Stimulated activated CD8-positive, alpha-beta memory T cell treated with anti-CD3 and anti-CD28 coated beads, Interleukin-4, amount 100 ng/mL, for 48 hours (primary cell): ENCODE measurements at places on chromosomes 1 and 21.

DNA sequence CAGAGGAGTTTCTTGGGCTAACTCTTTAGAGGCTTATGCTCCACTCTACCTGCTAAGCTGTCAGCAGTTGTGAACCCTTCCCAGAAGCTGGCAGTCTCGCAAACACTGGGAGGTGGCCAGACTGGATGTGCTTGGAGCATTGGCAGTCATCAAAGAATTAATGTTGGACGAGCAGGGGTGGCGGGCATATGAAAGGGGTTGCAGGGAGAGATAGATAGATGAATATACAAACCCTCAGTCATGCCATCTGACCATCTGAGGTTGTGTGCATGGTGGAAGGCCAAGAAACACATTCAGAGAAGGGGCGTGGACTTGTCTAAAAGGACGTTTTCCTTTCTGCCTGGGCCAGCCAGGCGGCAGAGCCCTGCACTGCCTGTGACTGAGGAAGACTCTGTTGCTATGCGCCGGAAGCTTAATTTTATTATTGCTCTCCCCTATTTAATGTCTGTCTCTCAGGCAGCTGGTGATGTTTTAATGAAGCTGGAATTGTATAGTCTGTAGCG lies 164.4 kb downstream of the PBX1 start:
- DNase-seq, result no peak

DNA sequence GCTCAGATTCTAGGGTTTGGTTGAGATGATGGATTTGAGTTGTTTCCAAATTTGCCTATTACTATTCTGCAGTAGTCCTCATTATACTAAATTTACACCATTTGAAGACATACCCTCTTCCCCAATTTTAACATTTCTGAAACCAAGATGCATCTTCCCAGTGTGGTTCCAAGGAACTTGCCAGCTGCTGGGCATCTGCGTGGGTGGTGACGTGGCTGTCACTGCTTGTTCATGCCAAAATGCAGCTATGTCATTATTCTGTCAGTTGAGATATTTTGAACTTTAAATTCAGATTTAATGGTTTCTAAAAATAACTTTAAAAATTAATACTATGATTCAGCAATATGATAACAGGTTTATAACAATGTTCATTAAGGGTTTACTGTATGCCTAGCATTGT lies 1.2 kb downstream of the ZFP69 start:
- DNase-seq, result no peak

- no peak for DNase-seq
These were observed 1.3 kb downstream of the FCGR2A start for GRCh38 chr1:161506336-161507223.

DNA sequence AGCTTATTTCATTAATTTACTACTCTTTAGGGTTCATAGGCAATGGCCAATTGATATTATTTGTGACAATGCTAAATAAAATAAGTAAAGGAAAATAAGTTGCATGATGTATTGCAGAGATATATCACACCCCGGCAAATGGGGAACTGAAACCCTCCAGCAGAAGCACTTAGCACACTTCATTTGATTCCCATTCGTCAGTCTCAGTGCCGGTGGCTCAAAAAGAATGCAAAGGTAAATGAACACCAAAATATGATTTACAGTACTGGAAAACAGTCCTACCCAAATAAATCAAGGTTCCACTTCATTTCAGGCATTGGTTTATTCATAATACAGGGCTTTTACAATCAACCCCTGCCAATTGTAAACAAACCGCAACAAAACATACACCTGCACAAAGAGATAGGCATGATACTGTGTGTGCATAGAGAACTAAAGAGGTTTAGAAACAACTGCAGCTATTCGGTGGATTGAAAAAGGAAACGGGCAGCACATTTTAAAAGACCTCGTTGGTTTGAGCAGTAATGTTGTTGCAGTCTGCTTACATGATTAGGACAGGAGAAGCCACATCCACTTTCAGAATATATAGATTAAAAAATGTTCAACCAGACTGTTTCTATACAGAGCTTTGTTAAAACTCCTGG lies 1019.2 kb downstream of the TTLL7 start:
- no peak for DNase-seq

DNA sequence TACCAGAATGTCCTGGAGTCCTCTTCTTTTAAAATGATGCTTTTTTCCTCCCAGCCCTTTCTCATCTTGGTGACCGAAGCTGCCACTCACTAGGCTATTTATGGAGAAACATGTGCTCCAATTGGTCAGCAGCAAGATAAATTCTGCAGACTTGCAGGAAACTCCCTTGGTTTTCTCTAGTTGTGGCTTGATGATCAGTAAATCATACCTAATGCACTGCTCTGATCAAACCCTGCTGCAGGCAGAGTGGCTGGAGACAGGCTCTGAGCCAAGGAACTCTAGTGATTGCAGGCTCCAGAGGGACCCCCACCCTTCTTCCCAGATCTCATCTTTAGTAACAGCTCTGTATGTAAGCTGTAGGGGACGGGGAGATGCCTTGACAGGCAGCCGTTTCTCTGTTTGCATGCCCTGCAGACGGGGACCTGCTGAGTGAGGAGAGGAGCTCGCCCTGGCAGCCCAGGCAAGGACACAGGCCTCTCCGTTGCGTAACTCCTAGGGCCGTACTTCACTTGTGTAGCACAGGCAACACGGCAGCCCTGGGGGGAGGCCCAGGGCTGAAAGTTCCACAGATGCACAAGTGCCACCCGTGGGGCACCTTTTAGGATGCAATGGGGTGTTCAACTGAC lies 14.5 kb downstream of the SLC6A17 start:
- DNase-seq, result no peak

- DNase-seq, result no peak
These were observed 44.0 kb downstream of the OPTC start for GRCh38 chr1:203537806-203538464.

DNA sequence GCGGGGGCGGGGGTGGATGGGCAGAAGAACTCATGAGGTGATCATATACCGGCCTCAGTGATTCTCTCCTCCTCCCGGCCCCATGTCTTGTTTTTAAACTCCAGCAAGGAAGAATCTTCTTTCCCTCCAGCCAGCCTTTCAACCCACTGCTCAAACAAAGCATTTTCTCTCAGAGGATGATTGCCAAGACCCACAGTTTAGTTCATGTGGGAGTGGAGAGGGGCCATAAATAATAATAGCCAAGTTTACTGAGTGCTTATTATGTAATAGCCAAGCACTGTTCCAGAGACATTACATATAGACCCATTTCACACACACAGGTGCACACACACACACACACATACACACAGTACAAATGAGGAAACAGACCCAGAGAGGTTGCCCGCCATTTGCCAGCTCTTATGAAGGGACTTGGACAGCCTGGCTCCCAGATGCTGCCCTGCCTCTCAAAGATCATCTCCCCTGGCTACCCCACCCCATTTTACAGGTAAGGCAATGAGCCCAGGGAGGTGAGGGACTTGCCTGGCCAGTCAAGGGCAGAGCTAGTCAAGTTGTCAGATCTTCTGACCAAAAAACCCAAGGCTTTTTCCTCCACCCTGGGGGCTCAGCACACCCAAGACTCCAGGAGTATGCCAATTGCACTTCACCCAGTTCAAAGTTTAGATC lies 18.0 kb upstream of the BCAR3 start:
- no peak for DNase-seq

DNA sequence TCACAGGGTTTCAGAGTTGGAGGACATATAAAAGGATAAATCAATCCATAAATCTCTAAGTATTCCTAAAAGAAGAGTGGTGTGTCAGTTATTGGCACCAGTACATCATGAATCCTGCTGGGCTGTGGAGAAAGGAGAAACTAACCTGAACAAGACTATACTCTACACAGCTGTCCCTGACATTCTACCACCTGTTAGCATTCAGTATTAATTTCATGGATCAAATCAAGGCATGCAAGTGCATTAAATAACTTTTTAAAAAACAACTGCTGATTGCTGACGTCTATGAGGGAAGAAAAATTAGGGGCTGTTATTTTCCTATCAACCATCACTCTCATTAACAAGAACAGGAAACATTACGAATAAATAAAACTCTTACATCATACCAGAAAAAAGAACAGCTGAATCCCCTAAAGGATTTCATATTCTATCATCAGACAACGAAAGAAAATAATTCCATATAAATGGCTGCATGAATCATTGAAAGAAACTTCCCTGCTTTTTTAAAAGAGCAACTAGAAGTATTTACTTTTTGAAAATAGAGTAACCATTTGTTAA lies 121.7 kb downstream of the ATF6 start:
- DNase-seq, result no peak

DNA sequence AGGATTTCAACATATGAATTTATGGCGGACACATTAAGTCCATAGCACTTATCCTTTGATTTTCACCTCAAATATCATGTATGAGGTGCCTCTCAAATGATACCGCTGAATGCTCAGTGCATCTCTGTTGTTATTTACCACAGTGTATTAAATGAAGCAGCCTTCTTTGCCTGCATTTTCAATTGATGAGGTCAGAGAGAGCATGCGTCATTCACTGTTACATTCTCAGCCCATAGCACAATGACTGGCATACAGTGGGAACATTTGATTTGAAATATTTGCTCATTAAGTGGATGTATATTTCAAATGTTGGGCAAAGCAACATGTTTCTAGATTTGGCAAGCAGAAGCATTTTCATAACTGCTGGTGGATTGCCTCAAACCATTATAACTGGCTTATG lies 45.7 kb downstream of the LRRC7 start:
- DNase-seq, result no peak

DNA sequence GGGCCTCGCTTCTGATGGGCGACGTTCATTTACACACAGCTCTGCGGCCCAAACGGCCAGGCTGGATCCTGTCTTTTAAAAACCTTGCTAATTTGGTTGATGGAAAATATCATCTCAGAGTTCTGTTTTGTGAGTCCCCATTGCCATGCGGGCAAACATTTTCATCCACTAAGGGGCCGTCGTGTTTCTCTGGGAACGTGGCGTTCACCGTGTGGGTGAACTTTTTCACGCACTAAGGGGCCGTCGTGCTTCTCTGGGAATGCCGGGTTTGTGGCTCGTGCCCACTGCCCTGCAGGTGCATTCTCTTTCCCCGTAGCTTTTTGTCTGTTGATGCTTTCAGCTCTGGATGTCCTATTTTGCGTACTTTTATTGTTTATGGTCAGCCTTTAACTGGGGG lies 6.8 kb downstream of the COL18A1 start:
- DNase-seq, result no peak

- DNase-seq, result no peak
These were observed 21.9 kb downstream of the GPR52 start for GRCh38 chr1:174469687-174470086.

GRCh38 chr1:44327679-44328491 lies 27.2 kb downstream of the ERI3 start:
- no peak for DNase-seq

- no peak for DNase-seq
These were observed 371.0 kb downstream of the TGFB2 start for GRCh38 chr1:218715961-218716669.

- no peak for DNase-seq
These were observed 397.9 kb upstream of the NR5A2 start for GRCh38 chr1:199629624-199630023.

GRCh38 chr1:62904856-62905225 lies 120.9 kb downstream of the ATG4C start:
- DNase-seq, result no peak

GRCh38 chr1:213055767-213056166 lies 4.7 kb downstream of the RPS6KC1 start:
- no peak for DNase-seq

DNA sequence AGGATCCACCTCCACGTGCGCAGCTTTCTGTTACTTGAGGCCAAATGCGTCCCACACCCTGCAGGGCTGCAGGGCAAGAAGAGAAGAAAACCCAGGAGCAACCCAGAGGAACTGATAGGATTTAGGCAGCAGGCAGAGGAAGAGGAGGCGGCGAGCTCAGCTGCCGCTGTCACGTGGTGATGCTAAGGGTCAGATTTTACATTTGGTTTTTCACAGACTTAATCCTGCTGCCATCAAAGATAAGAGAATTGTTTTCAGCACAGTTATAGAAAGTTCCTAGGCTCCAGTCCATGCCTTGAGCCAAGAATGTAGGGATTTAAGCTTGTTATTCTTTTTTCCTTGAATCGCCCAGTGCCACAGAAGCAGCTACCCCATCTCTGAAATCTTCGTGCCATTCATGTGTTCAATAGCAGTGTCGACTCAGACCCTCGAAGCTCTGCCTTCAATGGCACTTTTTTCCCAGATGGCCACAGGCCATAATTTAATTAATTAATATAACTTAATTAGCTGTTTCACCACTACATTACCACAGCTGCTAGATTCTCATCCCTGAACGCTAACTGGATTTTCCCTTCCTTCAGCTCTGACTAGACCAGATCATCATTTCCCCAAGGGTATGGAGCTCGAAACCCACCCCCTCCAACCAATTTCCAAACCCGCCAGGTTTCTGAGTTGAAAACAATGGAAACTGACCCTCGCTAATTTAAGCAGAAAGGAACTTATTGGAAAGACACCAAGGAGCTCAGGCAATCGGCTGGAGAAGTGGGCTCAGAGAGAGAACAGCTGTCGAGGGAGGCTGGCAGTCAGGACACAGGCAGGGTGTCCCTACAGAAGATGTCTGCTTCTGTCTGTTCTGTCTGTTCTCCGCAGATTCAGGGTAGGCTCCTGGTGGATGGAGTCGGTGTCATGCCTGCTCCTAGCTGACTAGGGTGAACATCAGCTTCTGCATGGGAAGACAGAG lies 36.2 kb downstream of the LDLRAP1 start:
- no peak for DNase-seq

GRCh38 chr1:44511363-44511762 lies 106.3 kb downstream of the RNF220 start:
- no peak for DNase-seq

DNA sequence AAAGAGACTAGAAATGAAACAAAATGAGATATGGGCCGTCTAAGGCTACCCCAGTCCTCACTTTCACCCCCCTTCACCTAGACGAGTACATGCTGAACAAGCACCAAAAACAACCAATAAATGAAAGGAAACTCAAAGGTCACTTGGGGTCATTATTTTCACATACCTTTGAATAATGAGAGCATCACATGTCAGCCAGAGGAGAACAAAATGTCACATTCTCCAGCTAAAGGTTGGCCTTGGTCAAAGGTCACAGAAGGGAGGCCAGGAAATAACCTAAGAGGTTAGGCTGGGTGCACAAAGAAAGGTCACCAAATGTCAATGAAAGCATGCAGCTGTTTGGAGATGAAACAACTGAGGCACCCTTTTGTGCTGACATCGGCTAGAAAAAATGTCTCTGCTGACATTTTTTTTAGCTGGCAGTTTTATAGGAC lies 288.7 kb upstream of the USP25 start:
- no peak for DNase-seq

- DNase-seq, result no peak
These were observed 20.9 kb upstream of the SAMD11 start for GRCh38 chr1:902802-903201.

DNA sequence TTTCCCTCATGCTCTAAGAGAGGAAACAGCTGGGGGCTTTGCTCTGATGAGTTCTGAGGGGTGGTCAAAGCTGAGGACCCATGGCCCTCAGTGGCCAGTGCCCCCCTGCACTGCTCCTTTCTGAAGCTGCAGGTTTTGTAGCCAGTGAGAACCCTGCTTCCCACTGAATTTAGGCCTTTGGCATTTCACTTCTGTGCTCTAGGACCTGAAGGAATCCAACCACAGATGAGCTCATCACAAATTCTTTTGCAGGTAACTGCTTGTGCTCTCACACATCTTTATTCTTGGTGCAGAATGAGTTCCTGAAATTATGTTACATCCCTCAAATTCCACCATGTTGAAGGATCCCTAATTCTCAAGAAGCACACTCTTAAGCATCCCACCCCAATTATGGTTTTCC lies 248.7 kb upstream of the IRF2BP2 start:
- DNase-seq, result no peak

- no peak for DNase-seq
These were observed 95.6 kb upstream of the RAB3GAP2 start for GRCh38 chr1:220367833-220368232.
